ENCODE measurements at places on chromosomes 5 and 9.

GRCh38 chr5:63727583-63727982, 234.7 kb downstream of the HTR1A start:
- no peak for DNase-seq

DNA sequence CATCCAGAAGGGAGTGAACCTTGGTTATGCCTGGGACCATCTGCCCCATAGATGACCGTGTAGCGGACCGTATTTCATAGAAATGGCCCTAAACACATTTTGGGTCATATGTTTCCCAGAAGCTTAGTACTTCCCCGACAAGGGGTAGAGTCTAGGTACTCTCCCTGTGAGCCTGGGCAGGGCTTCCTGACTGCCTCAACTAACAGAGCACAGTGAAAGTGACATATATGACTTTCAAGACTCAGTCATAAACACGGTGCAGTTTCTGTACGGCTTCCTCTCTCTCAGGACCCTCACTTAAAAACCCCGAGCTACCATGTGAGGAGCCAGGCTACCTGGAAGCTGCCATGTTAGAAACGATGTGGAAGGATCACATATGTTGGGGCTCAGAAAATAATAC, 20.9 kb downstream of the C9orf57 start:
- no peak for DNase-seq

DNA sequence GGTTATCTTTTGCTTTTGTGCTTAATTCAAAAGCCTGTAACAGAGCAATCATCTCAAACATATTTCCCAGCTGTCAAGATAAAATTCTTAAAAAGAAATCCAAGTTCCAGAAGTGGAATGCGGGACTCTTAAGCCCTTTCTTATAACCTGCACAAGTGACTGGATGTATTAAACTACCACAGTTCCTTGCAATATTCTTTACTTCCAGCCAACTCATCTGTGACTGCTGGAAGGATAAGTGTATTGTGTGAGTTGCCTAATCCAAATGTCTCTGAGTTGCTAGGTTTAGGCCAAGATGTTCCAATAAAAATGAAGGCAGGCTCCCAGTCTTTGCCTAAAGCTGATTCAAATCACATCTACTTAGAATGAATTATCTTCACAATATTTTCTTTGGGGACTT, 159.2 kb upstream of the SLC24A2 start:
- no peak for DNase-seq

- DNase-seq = no peak
These were observed 640.4 kb upstream of the ARRDC3 start for GRCh38 chr5:92023555-92023954.

- DNase-seq = no peak
These were observed 8.1 kb upstream of the ASB6 start for GRCh38 chr9:129649726-129650679.

DNA sequence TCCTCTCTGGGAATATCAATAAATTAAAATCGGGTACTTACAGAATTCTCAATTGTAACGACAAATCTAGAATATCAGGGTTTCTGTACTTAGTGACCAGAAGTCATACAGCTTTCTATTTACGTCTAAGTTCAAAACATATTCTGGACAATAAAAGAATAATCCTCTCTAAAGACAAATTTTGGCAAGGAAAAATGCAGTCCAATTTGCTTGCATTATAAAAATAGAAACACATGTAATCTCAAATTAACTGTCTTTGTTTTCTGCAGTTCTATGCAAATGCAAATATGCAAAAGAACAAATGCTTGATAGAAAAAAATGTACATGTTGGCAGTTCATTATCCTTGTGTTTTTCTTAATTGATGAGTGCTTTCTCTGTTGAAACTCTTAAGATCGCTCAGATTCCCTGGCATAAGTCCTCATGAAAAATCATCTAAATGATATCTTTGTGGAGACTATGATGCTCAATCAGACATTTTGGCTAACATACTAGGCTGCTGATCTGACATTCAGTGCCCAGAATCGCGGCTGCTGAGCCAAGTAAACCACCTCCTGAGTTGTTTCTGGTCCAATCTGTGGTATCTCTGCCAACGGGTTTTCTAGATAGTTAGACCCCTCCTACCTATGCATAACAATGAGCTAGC, 990.1 kb upstream of the C9orf72 start:
- no peak for DNase-seq

DNA sequence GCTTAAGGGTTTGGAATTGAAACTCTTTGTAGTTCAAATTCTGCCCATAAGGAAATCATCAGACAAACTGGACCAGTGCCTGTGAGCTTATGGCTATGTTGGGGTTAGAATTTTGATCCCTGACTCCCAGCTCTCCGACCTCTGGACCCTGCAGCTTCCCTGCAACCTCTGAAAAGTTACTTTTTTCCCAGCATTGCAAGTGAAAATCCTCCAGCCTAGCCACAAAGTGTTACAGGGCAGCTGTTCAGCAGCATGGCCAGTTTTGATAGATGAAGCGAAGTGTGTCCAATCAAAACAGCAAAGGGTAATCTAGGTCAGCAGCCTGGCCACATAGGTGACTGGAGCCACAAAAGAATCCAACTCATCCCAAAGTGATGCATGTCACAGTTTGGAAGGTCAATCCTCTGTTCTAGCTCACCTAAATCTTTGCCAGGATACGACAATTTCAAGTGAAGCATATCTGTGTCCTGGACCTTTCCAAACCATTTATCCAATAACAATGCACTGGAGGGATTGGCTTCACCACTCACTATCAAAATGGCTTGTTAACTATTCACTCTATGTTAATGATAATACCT, 4.7 kb upstream of the CPEB4 start:
- no peak for DNase-seq

DNA sequence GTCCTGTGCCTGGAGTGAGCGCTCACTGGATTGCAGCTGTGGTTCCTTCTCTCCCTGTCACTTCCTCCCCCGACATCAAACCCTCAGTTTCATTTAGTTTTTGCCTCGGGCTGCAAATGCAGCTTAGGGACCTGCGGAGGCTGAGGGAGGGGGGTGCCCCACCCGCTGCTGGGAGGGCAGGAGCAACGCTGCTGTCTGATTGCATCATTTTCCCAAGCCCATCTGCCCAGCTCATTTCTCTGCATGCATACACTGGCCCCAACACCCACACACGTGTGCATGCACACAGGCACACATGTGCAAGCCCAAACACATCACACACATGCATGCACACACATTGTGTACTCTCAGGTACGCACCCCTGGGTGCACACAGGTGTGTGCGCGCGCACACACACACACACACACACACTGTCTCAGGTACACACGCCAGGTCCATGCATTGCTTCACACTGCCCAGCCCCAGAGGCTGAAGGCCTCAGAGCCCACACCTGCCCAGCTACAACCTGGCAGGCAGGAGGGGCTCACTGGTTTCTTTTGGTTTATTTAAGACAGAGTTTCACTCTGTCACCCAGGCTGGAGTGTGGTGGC, 3.4 kb downstream of the ASS1 start:
- no peak for DNase-seq

DNA sequence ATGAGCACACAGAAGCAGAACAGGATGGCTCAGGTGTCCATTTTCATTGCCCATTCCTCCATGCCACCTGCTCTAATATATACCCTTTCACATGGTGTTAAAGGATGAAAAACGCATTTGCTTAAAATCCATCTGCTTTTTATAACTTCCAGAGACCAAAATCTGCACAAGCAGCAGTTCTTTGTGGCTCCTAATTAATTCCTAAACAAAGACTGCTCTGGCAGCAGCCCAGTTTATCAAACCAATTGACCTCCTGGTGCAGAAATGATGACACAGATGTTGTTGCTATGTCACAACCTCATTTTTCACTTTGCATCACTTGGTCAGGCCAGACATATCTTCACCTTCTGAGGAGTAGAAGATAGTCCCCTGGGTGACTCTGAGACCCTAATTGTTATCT, 141.2 kb downstream of the ASTN2 start:
- DNase-seq = no peak

DNA sequence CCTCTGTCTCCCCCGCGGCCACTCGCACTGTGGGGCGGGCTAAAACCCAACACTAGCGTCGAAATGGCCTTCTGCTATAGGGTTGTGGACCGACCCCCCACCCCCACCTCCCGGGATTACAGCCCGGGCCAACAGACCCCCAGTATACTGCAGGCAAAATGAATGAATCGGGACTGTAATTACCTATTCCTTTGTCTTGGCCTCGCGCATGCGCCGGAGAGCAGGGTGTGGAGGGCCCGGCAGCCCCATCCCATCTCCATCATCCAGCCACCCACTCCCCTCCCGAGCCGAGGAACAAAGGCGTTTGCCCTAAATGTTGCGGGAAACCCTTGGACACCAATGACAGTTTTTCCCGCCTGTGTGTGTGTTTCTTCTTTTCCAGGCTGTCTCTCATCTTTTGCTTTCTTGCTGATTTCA, 1.6 kb downstream of the BASP1 start:
- no peak for DNase-seq

- no peak for DNase-seq
These were observed 9.1 kb upstream of the CTXN3 start for GRCh38 chr5:127639828-127640227.

- no peak for DNase-seq
These were observed 32.3 kb downstream of the TSPAN17 start for GRCh38 chr5:176679365-176680225.

GRCh38 chr9:95641586-95641985, 124.8 kb upstream of the PTCH1 start:
- no peak for DNase-seq

DNA sequence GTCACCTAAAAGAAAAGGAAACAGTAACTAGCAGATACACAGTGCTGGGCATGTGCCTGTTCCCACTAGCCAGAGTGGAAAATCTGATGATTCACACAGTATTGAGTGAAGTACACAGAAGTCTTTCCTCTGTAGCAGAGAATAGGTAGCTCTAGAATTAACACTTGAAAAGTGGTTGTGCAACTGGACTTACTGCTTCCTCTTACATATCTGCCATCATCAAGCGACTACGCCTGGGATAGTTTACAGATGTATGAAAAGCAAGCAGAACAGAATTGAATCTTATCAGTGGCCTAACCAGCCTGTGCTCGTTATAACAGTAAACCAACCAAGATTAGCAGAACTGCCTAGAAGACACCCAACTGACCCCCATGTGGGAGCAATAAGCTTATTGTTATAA, 130.6 kb downstream of the DTWD2 start:
- DNase-seq = no peak

GRCh38 chr9:117151716-117152115, 263.1 kb downstream of the ASTN2 start:
- no peak for DNase-seq

- DNase-seq = no peak
These were observed 22.8 kb upstream of the SLC25A51 start for GRCh38 chr9:37926737-37927118.

DNA sequence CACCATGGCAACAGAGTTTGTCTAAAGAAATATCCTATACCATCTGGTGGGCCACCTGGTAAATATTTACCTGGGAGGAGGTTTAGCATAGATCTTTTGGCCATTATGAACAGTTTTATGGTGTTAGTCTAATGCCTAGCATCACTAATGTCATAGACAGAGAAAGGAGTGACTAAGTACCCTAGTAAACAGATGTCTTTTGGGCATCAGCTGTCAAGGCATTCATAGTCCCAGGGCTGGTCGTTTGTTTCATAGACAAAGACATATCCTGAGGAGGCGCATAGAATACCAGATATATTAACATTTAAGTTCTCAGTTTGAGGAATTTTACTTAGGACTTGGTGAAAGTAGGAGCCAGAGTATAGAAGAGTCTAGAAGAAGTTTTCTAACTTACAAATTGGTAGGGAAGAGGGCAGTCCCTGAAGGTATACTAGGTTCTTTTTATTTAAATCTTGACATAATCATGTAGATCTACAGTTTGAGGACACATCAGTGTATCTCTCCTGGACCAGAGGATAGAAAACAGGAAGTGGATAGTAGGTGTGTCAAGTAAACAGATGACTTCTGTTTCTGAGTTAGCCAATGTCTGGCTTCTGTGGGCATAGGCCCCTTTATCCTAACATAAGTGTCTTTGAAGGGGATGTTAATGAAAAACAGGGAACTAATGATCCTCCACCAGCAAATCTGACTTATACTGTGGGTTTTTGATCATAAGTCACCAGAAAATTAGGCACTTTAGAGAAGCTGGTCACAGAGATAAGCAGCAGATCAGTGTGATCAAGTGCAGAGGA, 105.0 kb upstream of the PRSS3 start:
- no peak for DNase-seq

- no peak for DNase-seq
These were observed 250.7 kb downstream of the KCTD16 start for GRCh38 chr5:144421411-144421810.

- no peak for DNase-seq
These were observed 88.2 kb upstream of the BASP1 start for GRCh38 chr5:17129093-17129849.

DNA sequence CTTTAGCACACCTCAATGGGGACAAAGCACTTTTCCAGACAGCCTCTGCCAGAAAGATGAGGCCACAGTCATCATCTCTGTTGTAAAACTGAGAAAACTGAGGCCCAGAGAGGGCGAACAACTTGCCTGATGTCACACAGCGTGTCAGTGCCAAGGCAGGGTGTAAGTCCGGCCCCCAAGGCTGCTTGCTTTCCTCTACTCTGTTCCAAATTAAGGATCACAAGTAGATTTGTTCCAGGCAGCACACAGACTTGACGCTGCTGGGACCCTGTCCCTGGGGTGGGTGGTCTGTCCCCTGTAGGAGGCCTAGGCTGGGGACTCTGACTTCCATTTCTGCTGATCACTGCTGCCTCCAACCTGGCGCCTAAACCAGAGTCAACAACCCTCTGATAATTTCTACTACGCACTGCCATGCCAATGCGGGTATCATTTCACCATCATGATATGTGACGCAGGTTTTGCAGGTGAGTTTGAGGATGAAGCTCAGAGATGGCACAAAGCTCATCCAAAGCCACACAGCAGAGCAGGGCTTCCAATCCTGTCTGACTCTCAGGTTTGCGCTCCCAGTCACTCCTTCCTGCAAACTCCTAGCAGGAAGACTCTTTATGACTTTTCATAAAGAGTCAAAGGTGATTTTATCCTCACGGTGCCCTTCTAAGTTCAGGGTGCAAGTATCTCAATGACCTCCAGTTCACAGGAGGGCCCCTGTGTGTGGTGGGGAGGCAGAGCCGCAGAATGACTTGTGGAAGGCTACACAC, 13.5 kb upstream of the RALGDS start:
- DNase-seq = no peak

GRCh38 chr5:98839469-98840383, 66.3 kb downstream of the RGMB start:
- DNase-seq = no peak

GRCh38 chr5:136886608-136887007, 521.3 kb upstream of the TRPC7 start:
- DNase-seq = no peak

- DNase-seq = no peak
These were observed 107.9 kb upstream of the LMX1B start for GRCh38 chr9:126505697-126506346.

Measured in activated T-helper 9 cell treated with anti-CD3 and anti-CD28 coated beads, Interleukin-2, amount 50 U/mL, for 16 hours (primary cell).